ENCODE measurements at places on chromosomes 12 and 14.

- DNase-seq: no peak
Observed at GRCh38 chr14:32330351-32331111, 1.4 kb downstream of the AKAP6 start.

DNA sequence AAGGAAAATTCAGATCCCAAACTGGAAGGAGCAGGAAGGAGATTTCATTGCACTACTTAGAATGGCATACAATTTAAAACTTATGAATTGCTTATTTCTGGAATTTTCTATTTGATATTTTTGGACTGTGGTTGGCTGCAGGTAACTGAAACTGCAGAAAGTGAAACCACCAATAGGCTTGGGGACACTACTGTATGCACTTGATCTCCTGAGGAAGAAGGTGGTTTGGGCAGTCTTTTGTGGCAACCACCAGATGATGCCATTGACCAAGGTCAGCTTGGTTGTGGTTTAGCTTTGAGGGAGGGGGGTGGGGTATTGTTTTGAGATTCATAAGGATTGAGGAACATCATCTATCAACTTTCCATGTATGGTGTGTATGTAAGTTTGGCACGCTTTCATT lies 209.5 kb upstream of the STXBP6 start:
- no peak for DNase-seq

DNA sequence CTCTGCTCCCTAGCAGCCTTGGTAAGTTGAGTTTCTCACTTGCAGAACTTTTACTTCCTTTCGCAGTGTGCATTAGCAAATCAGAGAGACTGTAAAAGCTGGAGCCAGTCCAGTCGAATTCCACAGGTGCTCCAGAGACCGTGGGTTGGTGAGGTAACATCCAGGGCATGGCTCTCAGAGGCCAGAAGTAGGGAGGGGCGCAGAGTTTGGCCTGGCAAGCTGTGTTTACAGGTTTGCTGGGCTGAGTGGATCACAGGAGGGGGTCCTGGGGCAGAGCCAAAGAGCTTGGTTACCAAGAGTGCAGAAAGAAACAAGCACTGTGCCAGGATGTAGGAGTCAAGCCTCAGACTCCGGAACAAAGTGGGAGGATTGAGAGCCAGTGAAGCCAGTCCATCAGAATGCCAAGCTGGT lies 10.2 kb upstream of the BHLHE41 start:
- DNase-seq: no peak

- DNase-seq: no peak
Observed at GRCh38 chr12:102421802-102422583, 58.4 kb downstream of the IGF1 start.

- no peak for DNase-seq
Observed at GRCh38 chr14:70045844-70046535, 142.8 kb downstream of the SLC8A3 start.

DNA sequence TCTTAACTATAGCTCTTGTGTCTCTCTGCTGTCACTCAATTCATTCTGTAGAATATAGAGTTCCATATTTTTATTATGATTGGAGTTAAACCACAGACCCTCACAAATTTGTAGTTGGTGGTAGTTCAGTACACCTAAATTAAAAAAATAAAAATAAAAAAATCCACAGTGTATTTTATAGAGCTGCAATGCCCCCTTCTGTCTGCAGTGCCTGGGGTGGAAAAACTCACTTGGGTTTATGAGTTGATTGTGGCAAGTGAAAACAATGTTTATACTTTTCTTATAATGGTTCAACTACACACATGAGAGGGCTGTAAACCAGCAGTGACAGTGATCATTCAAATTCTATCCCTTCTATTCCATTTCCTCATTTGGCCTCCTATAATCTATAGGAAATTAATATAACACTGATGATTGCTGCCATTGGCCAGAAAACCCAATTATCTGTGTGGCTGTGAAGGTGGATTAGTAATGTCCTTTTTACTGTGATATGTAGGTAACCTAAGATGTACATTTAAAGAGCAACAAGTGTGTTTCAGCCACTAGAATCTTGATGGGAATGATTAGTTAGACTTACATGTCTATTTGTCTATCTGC lies 166.9 kb upstream of the LRIG3 start:
- no peak for DNase-seq

GRCh38 chr14:92153581-92153980 lies 31.8 kb downstream of the CPSF2 start:
- DNase-seq: no peak

- DNase-seq: no peak
Observed at GRCh38 chr12:4278329-4279197, 5.0 kb downstream of the CCND2 start.

- DNase-seq: no peak
Observed at GRCh38 chr12:106436164-106436563, 78.6 kb downstream of the POLR3B start.
